Cortex of kidney (tissue), 1 donor: ENCODE measurements at places on chromosomes 12 and 14.

DNA sequence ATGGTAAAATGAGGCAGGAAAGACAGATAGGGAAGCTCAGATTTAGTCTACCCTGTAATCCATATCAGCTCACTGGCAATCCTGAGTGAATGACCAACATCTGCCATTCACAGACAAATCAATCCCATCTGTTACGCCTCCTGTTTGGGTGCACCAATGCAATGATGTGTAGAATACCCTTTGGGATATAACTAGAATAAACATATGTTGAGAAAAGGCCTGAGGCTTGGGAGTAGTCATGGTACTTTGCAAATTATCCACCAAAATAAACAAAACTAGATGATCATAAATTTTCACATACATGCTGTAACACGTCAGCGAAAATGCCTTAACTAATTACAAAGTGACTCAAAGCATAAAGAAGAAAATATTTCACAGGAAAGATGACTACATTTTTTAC, 78.8 kb downstream of the KCNC2 start:
- no peak for DNase-seq

DNA sequence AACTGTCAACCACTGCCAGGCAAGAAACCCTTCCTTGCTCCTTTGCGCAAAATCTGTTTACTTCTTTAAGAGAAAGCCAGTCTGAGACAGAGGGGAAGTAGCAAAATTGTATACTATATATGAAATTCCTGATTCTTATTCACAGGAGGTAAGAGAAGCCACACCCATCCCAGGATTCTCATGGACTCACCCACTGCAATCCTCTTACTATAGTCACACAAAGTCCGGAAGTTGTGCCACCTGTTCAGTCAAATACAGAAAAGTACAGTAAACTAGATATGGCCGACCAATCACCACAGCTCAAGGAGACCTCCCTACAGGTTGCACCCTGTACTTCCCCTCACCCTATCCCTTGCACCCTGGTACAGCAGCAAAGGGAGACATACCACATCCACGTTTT, 2.9 kb downstream of the PRMT5 start:
- DNase-seq = no peak

DNA sequence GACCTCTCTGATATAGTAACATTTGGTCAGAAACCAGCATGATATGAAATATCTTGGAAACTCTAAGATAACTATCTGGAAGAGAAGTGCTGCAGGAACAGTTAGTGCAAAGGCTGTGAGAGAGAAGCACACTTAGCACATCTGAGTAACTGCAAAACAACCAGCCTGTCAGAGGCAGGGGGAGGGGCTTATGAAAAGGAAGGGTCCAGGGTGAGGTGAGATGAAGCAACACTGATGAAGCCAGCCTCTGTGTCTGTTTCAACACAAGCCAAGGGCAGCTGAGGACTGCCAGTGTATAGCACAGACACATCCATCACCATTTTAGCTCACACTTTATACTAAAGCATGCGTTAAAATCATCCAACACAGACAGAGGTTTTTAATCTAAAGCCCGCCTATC, 37.4 kb upstream of the OVCH1 start:
- DNase-seq = no peak

DNA sequence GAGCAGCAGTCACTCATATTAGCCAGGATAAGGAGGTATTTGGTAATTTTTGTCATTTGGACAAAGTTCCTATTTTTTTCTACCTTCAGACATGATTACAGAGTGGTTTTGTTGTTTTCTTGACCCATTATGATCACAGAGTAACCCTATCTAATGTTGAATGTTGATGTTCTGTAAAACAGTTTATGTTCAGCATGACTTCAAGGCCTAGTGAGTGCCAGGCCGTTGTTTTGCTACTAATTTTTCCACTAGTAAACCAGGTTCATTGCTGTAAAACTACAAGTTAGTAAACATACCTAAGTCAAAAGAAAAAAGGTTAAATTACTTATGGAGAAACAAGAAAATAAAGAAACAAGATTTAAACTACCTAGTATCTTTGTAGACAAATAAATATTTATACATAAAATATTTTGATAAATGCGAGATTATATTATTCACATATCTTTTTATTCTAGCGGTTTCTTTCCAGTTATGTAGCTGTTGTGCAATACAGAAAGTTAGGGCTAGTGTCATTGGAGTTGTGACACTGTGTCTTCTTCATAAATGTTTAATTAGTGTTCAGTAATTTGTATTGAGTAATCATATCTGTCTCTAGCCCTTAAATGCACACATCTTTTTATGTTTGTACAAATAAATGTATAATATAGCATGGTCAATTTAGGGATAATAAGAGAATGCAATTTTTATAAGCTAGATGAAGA, 16.5 kb downstream of the ETNK1 start:
- DNase-seq = no peak

- DNase-seq = no peak
Observed at GRCh38 chr12:132530447-132530846, 40.5 kb downstream of the FBRSL1 start.

- no peak for DNase-seq
Observed at GRCh38 chr14:40119321-40119720, 687.1 kb upstream of the FBXO33 start.

DNA sequence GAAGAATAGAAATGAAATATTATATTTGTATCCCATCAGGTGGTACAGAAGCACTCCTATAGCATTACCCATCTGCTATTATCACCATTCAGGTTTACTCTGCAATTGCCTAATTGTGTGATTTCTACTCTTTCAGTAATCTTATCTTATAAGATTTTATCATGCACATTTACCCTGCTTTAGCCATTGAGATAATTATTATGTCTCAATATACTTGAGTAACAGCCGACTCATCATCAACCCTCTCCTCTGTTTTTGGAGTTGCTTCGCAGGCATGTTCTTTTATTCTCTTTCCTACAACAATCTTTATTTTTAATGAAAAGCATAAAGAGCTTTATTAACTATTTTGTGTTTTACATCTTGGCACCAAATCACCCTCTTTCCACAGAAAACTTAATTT, 419.9 kb downstream of the LRIG3 start:
- no peak for DNase-seq

GRCh38 chr12:90801776-90802175, 153.2 kb downstream of the CCER1 start:
- DNase-seq = no peak

GRCh38 chr14:69076341-69076740, 76.6 kb downstream of the DCAF5 start:
- no peak for DNase-seq

DNA sequence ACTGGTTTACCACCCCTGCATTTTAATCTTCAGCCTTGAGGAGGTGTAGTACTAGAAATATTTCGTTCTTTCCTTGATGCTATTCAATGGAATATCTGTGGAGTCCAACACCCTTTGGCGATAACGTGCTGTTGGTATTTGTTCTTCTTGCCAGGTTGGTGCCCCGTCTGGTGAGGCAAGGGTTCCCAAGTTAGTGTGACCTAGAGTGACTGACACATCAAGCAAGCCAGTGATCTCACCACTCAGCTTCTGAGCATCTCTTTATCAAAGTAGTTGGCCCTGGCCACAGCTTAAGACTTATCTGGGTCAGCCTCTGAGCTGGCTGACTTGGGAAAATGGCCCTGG, 60.2 kb downstream of the PLXNC1 start:
- no peak for DNase-seq

DNA sequence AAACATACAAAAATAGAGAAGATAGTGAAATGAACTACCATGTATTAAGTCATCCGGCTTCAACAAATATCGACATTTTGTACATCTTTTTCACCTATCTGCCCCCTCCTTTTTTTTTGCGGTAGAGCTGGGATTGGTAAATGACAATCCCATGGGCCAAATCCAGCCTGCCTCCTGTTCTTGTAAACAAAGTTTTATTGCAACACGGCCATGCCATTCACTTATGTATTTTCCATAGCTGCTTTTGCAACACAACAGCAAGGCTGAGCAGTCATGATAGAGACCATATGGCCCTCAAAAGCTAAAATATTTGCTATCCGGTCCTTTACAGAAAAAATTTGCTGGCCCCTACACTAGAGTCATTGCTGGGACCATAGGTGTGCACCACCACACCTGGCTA, 58.1 kb upstream of the PLEKHG3 start:
- no peak for DNase-seq
